ENCODE measurements at places on chromosomes 4 and X.

- DNase-seq, result no peak
Measured at GRCh38 chr4:5784960-5785611, 74.1 kb downstream of the EVC start.

- no peak for DNase-seq
Measured at GRCh38 chr4:96305030-96305429, 465.1 kb downstream of the PDHA2 start.

DNA sequence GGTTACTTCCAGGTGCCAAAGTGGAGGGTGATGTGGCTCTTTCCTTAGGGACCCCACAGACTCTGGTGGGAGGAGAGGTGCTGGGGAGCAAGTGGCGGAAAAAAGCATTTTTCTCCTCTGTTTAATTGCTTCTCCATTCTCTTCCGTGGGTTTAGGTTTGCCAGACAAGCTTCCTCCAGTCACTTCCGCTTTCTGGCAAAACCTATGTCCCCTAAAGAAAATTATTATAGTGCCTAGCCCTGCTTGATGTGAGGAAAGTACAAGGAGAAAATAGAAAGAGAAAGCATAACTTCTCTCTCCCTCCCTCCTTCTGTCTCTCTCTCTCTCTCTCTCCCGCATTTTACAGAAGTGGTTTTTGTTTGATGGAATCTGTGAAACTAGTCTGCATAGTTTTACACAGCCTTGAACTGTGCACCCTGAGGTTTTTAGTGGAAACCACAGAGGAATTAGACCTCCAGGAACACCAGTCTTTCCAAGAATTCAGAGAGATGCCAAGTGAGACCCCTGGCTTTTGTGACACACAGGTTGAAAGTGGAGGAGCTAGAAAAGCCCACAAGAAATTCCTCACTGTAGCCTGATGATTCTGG is 231.1 kb upstream of the ANXA3 start:
- DNase-seq, result no peak

GRCh38 chrX:3788494-3789233 is 75.2 kb upstream of the PRKX start:
- no peak for DNase-seq

- no peak for DNase-seq
Measured at GRCh38 chrX:153530411-153531129, 13.1 kb downstream of the ATP2B3 start.

DNA sequence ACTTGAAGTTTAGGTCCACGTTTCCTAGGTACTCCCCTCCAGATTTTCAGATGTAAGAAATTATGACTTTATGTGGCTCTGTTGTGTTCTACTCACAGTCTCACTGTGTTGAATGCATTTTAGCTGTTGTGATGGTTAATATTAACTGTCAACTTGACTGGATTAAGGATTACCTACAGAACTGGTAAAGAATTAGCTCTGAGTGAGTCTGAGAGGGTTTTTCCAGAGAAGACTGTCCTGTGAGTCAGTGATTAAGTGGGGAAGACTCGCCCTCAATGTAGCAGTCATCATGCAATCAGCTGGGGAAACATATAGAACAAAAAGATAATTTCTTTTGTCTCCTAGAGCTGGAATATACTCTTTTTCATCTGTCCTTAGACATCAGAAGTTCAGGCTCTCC is 493.4 kb downstream of the ACTRT1 start:
- no peak for DNase-seq

- no peak for DNase-seq
Measured at GRCh38 chrX:40644176-40644575, 3.2 kb downstream of the CXorf38 start.
